ENCODE measurements at places on chromosomes 1 and 21.

DNA sequence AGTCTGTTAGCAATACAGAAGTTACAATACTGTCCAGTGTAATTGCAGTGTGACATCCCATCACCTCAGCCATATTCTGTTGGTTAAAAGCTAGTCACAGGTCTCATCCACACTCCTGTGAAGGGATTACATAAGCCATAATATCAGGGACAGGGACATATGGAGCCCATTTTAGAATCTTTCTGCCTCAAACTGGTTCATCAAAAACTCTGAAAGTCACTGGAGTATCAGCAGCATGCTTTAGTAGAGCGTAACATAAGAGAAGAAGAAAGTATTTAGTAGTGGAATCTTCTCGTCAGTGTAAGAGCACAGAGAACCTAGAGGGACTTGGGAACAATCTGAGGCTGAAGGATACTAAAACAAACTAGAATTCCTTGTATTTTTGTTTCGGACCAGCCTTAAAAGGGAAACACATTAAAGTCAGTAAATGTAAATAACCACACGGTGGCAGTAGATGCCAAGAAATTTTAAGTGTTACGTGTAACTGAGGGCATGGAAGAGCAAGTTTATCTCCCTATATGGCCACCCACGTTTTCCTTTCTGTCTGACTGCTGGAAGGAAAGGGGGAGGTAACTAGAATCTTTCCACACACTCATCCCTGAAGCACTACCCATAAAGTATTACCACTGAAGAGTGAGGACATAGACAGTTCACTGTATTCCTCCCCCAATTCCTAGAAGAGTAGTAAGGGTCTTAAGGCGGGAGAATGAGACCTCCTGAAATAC lies 41.6 kb upstream of the AGL start:
- DNase-seq: no peak

DNA sequence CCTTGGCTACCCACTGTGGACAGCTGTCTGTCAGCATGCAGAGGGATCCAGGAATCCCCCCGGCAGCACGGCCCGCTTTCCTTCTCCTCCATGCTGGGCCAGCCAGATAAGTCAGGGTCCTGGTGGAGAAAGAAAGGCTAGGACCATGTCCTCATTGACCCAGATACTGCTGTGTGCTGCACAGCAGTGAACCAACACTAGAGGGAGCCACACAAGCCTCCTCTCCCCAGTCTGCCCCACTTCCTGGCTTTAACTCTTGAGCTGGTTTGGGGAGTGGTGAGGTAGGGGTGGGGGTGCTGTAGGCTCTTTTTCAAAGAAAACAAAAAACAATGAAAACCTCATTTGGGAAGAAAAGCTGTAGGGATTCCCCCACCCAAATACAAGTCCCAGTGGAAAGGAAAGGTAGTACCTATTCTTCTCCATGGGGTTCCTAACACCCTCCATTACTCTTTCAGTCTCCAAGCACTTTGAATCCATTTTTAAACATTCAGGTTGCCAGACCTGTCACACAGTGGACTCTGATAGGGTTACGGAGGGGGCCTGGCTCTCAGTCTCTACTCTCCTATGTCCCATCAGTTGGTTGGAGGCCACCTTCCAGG lies 84.9 kb upstream of the CD1D start:
- no peak for DNase-seq

DNA sequence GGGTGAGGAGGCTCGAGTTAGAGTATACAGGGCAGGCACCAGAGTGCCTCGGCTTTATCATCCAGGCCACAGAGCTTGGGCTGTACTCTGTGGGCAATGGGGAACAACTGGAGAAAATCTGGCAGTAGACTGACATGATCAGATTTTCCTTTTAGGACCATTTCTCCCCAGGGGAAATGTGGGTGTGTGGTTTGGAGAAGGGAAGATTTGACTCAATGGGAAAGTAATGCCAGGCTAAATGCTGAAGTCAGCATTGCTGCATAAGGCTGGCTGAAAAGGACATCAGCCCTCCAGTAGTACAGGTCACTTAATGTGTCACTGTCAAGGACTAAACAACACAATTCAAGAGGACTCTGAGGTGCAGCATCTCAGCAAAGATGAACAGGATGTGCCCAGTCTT lies 5.0 kb downstream of the FYB2 start:
- no peak for DNase-seq

DNA sequence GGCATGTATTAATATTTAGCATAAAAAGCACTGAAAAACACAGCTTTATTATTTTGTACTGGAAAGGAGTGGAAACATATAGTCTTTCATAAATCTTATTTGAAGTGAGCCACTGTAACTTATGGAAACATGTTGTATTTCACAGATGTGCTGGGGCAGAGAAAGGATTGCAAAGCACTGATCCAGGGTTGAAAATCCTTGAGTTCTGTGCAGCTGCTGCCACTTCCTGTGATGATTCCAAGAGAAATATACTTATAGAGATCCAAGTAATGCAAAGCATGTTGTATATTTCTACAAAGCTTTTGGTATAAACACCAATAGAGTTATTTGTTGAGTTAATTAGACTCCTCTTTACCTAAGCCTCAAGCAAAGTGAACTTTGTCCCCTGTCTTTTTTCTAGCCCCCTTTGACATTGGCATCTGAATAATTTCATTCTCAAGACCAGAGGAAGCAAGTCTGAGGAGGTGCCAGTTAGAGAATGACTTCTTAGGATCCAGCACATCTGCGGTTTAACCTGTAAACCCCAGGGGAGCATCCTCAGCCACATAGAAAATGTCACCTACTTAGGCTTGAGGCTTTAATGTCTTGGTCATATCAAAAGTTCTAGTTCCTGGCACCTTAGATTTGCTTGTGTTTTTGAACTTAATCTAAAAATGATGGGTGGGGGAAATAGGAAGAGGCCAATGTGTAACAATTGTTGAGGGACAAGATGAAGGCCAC lies 173.3 kb downstream of the FASLG start:
- no peak for DNase-seq

DNA sequence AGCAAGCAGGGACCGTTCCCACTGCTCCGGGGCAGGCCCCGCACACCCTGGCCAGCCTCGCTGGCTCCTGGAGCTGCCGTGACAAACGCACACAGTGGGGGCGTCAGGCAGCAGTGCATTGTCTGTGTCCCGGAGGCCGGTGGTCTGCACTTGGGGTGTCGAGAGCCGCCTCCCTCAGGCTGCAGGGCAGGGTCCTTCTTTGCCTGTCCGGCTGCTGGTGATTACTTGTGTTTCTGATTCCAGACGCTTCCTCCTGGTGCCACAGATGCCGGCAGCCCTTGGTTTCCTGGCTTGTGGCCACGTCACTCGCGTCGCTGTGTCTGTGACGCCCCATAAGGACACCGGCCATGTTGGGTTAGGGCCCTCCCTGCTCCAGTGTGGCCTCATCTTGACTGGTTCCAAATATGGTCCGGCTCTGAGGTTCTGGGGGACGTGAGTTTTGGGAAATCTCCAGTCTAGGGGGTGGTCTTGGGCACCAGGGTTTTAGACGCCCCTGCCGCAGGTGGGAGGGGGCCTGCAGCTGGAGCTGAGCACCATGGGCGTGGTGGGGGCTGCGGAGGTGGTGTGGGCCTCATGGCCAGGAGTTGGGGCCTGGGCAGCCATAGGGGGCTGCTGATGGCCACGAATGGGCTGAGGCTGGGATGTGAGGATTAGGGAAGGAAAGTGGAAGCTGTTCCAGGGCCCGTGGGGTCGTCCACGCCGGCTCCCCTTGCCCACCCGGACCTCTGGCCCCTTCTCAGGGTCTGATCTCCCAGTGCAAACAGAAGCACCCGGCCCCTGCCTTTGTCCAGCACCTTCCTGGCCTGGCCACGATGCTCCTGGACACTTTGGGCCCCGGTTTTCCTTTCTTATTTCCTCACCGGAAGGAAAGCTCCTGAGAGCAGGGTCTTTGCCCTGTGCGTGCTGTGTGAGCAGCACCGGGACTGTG lies 41.0 kb downstream of the SLX9 start:
- no peak for DNase-seq

DNA sequence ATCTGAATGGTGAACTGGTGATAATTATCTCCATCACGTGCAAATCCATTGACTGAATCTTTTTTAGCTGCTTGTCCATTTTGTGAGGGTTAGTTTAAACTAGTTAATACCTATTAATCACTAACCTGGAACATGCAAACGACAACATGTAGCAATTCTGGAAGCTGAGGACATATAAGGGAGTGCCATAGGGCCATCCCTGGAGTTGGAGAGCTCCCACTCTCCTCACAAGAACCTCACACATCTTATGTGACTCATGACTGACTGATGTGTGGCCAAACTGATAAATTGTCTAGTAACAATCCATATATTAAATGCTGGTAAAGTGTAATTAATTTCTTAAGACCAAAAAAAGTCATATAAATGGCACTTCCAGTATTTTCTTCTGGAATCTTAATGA lies 62.9 kb upstream of the HOOK1 start:
- no peak for DNase-seq

DNA sequence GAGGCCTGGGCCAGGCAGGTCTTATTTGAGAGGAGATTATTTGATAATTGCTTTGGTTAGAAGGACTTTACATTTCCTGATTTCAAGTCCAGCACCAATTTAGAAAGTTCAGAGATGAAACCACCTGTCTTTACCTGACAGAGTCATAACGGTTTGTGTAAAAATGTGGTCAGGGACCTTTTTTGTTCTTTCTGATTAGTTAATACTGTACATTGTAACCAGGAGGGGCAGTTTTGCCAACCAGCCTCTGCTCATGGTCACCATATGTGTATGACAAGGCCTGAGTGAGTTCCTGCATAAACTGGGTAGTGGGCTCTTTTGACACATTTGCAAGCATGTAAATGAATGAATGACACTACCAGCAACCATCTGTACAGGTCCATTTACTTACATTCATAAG lies 55.8 kb downstream of the VANGL1 start:
- no peak for DNase-seq

All from thyroid gland (tissue), 4 donors.